ENCODE measurements at places on chromosomes 6 and 20.

DNA sequence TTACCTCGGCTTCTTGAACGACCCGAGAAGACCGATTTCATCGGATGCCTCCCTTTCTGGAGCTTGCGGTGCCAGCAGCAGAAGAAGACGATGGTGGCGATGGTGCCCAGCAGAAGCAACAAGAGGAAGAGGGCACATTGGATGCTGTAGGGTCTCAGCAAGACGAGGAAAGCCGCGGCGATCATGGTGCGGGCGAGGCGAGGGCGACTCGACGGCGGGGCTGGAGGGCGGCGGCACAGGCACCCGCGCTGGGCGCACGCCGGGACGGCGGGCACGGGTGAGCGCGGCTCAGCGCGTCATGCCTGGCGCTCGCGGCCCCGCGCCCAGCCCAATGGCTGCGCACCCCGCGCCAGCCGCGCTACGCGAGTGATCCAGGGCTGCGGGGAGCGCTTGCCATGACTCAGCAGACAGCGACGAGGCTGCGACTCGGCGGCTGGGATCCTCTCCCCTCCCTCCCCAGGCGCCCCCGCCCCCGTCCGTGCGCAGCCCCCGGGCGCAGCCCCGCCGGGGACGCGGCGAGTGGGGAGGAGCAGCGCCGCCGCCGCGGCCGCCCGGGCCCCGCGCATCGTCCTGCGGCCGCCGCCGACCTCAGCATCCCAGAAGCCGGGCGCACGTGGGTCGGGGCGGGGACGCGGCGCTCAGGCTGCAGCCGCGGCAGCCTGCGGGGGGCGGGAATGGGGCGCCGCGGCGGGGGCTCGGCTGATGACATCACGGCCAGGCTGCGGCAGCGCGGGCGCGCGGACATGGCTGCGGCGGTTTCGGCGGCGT is at the start of gene BEND6:
Gene BEND6, plus strand, starts transcription at position 705 of the 768 bp plus-strand sequence. CDS start 26,704 bp downstream, outside the sequence.
- peak; percentile 36 for DNase-seq

DNA sequence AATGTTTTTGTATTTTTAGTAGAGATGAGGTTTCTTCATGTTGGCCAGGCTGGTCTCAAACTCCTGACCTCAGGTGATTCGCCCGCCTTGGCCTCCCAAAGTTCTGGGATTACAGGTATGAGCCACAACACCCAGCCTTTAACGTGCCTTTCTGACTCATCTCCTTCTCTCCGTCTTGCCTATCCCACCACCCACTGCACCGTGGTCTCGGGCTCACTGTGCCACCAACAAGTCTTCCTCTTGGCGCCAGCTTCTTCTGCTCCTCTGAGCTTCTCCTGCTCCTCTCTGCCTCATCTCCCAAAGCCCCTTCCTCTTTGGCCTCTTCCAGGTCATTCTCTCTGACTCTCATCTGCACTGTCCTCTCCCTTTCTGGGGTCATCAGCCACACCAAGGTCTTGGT is 41.0 kb downstream of the TMEM242 start:
- DNase-seq: no peak

DNA sequence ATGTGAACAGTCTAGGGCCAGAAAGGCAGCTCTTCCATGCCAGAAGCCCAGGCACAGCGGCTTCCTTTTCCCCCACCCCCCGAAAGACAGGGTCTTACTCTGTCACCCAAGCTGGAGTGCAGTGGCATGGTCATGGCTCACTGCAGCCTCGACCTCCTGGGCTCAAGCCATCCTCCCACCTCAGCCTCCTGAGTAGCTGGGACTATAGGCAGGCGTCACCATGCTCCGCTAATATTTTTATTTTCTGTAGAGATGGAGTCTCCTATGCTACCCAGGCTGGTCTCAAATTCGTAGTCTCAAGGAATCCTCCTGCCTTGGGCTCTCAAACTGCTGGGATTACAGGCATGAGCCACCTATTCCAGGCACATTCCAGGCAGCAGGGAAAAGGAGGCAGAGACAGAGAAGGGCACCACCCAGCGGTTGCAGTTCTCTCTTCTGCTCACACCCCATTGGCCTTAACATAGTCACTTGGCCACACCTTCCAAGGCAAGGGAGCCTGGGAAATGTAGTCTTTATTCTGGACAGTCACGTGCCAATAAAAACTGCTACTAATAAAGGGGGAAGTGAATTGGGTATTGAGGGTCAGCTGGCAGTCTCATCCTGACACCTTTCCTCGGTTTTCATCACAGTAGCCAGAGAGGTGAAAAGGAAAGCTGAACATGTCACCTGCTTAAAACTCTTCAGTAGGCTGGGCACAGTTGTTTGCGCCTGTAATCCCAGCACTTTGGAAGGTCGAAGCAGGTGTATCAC is 205.9 kb downstream of the ZMYND8 start:
- DNase-seq: peak; percentile 24

- no peak for DNase-seq
Measured at GRCh38 chr6:84639396-84639795, 125.0 kb downstream of the TBX18 start.

- DNase-seq: no peak
Measured at GRCh38 chr6:37759221-37760144, 60.0 kb upstream of the ZFAND3 start.

DNA sequence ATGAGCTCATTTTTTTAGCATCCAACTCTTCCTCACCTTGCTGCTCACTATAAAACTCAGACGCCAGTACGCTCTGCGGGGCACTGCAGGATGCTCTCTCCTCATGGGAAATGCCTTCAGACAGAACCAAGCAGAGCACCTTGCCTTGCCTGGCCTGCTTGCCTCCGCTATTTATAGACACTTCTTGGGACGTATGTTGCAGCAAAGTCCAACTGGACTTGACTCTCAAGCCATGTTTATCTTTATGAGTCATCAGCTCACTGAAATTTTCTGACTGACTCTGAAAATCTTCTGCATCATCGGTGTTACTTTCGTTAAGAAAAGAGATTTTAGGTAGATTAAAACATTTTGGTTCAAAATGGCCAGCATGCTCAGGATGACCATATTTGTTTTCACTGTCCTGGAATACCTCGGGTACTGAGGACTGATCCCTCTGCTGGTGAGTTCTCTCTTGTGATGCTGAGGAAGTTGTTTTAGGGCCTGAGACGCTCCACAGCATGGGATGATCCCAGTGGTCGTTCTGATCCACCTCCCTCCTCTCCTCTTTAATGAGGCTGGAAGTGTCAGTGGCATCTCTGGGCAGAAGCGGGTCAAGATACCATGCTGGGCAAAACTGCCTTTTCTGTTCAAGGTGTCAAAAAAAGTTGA is 204.5 kb downstream of the KIF16B start:
- no peak for DNase-seq

DNA sequence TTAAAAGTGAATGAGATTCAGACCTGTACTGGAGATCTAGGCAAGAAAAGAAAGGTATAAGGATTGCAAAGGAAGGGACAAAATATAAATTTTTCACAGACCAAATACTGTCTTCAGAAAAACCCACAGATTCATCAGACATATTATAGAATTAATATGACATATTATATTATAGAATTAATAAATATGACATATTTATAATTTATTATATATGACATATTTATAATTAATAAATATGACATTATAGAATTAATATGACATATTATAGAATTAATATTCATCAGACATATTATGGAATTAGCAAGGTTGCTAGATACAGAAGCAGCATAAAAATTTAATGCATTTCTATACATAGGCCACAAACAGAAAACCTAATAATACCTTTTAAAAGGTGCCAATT is 44.7 kb upstream of the GNRH2 start:
- DNase-seq: no peak

DNA sequence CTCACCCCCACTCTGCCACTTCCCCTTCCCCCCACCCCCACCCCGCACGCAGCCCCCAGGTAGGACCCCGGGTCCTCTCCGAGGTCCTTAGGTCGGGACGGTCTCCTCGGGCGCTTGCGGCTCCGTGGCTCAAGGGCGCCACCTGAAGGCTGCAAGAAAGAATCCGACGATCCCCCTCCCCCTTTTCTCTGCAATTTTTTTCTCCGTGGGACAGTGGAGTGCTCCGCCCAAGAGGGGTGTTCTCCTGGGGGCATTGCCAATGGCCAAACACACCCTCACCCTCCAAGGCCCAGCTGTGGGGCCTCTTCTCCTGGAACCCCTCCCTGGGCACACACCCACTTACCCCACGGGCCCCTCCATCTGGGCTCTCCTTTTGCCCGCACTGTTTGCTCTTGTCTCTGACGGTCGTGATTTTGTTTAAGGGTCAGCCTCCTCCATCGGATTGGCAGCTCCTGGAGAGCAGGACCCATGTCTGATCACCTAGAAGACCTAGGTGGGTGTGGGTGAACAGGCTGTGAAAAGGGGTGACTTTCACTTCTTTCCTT is 1.1 kb upstream of the TMEM74B start:
- peak; percentile 58 for DNase-seq

GRCh38 chr20:22795871-22796270 is 211.5 kb upstream of the FOXA2 start:
- DNase-seq: no peak

GRCh38 chr6:39353698-39354315 is 31.3 kb upstream of the KCNK16 start:
- DNase-seq: no peak

DNA sequence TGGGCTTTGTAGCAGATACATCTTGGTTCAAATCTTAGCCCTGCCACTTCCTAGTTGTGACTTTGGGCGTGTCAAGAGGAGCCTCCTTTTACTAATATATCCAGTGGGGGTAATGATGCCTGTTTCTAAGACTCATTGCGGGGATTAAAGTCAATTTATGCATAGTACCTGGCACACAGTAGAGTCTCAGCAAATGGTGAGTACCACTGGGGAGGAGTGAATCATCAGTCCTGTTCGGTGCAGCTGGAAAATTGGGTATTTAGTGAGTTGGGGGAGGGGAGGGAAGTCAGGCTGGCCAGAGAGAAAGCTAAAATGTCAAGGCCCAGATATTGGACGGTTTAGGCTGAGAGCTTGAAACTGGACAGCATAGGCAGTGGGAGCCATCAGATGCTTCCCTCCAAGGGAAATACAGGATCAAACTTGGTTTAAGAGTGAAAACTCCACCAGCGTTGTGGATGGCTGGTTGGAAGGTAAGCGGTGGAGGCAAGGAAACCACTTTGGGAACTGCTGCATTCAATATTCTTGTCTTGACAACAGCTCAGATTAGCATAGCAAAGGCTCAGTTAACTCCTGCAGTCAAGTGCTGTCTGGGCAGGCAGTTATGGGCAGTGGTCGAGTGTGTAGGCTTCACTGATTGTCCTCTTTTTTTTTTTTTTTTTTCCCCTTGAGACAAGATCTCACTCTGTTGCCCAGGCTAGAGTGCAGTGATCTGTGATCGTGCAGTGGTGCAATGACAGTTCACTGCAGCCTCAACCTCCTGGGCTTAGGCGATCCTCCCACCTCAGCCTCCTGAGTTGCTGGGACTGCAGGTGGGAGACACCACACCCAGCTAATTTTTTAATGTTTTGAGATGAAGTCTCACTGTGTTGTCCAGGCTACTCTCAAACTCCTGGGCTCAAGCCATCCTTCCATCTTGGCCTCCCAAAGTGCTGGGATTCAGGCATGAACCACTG is 12.9 kb downstream of the PPP1R16B start:
- DNase-seq: no peak

DNA sequence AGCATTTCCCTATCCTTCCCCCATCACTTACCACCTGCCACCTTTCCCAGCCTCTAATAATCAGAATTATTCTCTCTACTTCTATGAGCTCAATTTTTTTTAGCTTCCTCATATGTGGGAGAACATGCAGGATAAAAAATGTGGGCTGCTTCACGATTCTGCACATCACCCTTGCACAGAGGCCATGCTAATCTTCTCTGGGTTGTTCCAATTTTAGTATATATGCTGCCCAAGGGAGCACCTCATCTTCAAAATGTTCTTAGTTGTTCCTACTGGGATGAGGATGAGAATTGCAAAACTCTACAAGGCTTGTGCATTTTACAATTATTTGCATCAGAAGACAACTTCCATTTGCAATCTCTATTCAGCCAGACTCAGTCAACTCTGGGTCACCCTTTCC is 58.1 kb downstream of the LAMA4 start:
- DNase-seq: no peak

DNA sequence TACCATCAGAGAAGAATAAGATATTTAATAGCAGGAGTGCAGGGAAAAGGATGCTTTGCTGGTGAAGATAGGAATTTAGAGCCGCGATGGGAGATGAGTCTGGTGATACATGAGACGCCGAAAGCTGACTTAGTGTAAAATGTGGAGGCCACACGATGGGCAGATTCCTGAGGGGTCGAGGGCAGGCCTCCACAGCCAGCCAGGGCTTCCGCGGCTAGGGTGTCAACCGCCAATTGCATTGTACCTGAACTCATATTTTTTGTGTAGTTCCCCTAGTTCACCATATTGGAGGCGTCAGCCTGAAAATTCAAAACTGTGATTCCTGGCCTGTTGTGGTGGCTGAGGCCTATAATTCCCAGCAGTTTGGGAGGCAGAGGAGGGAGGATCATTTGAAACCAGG is 8.5 kb downstream of the ETV7 start:
- DNase-seq: no peak

GRCh38 chr6:54063228-54063539 is 48.1 kb upstream of the MLIP start:
- DNase-seq: no peak

DNA sequence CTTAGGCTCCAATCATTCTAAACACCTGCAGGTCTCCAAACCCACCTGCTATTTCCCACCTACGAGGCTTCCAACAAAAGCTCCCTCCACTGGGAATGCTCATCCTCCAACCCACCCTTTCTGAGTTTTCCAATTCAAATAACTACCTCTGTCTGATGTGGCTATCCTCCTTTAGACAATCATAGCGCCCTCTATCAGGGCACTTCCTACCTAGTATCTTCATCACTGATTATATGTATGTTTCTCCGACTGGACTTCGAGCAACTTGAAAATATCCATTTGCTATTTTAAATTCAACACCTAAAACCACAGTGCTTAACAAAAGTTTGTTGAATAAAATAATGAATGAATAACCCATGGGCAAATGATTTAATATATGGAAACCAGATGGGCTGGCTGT is 41.3 kb downstream of the MTFR2 start:
- DNase-seq: no peak

DNA sequence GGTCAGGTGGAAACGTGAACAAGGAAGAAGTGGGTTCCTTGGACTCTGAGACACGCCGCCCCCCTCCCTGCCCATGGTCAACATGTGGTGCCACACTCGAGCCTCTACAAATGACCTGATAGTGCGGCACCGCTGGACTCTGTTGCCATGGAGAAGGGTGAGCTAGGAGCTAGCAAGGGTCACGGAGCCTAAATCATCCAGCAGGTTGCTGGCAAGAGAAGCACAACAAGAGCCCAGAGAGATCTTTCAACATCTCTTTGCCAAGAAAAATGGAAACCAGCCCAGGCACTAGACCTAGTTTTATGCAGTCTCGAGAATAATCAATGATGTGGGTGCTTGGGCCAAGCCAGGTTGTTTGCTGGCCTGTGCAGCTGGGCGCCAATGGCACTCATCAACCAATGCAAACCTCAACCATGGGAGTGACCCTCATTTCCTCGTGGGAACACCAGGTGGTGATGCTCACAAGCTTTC is 69.5 kb downstream of the NOL4L start:
- DNase-seq: no peak

DNA sequence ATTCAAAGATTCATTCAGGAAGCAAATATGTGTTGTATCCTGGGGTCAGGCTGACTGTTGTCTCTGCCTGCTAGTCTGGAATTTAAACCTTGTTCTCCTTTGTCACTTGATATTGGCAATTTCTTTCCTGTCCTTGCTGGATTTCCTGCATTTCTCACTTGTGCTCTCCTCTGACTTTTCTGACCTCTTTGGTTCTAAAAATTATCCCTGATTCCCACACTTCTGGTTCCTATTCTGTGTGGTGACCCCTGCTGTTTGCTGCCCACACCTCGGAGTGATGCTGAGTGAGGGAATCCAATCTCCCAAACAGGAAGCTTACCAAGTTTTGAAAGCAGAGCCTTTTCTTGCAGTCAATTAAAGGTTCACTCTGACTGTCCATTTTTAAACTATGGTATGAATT is 345.3 kb downstream of the CDKAL1 start:
- no peak for DNase-seq

Data from activated CD4-positive, alpha-beta T cell treated with anti-CD3 and anti-CD28 coated beads, Interleukin-2, Interleukin-4, amounts not matched to agents 100 ng/mL and 50 ng/mL, durations not matched to agents 16 hours and 8 hours (primary cell).